ENCODE measurements at places on chromosomes 7 and 10.

DNA sequence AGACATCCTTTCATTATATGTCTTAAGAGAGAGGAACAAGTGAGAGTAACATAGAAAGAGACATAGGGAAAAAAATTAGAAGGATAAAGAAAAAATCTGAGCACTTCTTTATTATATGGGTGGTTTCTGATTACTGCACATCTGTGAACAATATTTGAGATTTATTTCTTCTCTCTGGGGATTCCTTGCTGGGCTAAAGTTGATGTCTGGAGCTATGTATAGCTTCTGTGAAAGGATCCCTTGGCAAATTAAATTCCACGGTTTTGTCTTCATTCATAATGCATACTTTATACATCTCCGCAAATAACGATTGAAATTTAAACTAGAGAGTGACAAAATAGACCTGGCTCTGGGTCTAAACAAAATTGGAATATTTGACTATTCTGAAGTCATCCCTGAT is 232.2 kb upstream of the CTBP2 start:
- no peak for DNase-seq

GRCh38 chr10:114195079-114195478 is 15.9 kb downstream of the TDRD1 start:
- DNase-seq, result no peak

- no peak for DNase-seq
Measured at GRCh38 chr7:46459942-46460341, 538.9 kb upstream of the IGFBP3 start.

DNA sequence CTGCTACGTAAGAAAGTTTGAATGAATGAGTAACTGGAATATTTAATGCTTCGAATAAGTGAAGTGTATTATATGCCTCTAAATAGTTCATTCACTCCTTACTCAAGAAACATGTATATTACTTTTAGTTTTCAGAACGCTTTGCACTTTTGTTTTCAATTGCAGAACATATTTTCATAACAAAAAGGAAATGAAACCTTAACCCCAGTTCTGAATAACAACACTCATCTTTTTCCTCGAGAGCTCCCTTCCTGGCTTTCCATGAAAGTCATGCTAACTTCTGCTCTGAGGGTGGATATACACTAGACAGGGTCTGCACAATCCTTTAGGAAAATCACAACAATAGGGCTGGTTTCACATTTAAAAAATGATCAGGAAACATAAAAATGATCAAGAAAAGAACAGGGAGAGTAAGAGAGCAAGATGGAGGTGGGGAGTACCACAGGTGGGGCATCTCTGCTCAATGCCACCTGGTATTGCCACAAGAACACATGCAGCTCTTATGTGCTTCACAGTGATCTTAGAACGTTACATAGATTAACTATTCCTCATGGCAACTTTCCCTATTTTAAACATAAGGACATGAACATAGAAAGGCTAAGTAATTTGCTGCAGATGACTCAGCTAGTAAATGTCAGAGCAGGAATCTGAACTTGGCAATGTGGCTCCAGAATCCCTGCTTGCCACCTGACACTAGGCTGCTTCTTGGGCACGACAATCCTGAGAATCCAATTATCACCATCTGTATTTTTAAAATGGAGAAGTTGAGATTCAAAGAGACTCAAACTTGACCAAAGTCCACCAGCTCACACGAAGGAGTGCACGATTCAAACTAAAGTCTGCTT is 219.5 kb upstream of the AOAH start:
- no peak for DNase-seq

DNA sequence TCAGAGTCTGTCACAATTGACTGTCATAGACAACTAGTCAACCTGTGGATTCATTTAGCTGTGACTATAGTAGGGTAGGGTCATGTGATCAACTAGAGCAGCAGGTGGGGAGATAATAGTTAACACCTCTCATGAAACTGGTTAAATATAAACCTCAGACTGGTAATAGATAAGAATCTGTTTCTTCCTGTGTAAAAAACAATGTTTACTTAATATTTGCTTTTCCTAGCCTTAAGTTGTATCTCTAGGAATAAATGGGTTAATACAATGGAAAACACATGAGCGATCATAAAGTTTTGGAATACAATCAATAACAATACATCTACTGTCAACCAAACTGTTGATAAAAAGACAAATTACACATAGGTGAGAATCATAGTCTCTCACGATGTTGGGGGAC is 43.4 kb upstream of the ITGB8 start:
- no peak for DNase-seq

- DNase-seq, result no peak
Measured at GRCh38 chr7:25288556-25289307, 60.4 kb upstream of the NPVF start.

- DNase-seq, result peak; percentile 50
Measured at GRCh38 chr10:97791824-97792721, 20.3 kb upstream of the SFRP5 start.

DNA sequence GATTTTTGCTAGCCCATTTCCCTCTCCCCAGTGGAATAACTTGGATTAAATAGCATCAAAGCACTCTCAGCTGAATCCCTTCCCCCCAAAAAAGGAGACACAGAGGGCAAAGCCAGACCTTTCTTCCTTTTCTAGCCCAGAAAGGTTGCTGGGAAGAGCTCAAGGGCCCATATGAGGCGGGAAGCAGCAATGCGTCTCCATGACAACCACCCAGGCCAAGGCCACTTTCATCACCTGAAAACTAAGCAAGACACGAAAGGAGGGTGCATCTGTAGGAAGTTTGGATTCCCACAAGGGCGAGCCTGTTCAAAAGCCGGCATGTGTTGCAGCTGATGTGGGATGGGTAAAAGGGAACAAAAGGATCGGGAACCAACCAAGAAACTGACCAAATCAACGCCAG is 229.1 kb downstream of the PLXNA4 start:
- DNase-seq, result no peak

- DNase-seq, result no peak
Measured at GRCh38 chr10:50388181-50388580, 136.9 kb upstream of the ASAH2 start.

DNA sequence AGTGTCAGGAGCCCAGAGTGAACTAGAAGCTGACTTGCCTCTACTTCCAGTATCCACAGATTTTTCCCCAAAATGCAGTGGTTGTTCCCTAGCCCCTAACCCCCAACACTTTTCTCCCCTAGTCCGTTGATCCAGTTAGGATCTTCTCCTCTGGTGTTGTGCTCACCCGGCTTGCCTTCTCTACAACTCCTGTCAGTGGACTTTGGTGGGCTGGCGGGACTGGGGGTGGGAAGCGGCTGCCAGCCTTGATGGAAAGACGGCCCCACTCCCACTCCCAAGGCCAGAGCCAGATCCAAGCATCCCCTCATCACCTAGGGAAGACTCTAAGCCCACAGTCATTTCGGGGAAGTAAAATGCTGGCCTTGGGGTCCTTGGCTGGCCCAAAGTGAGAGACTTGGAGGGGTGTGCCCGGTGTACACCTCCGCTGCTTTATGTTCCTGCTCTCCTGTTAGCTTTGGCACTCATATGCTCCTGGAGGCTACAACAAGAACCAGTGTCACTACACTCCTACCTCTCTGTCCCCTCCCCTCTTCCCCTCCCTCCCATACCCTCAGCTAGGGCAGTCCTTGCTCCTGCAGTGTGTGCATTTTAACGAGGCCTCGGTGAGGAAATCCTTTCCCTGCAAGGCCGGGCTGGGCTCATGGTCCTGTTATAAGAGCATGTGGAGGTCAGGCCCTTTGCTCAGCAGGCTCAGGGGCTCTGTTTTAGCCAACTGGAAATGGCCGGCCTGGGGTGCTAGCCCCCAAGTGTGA is 930 bp upstream of the HOXA10 start:
- DNase-seq, result no peak

- no peak for DNase-seq
Measured at GRCh38 chr10:69317626-69318105, 39.4 kb downstream of the HK1 start.

- no peak for DNase-seq
Measured at GRCh38 chr7:37421861-37422500, 26.7 kb downstream of the ELMO1 start.

- DNase-seq, result no peak
Measured at GRCh38 chr10:84818961-84819360, 490.6 kb downstream of the CCSER2 start.

GRCh38 chr10:22619101-22619500 is 95.3 kb downstream of the PIP4K2A start:
- no peak for DNase-seq

- DNase-seq, result no peak
Measured at GRCh38 chr10:21055339-21056135, 158.4 kb upstream of the NEBL start.

- no peak for DNase-seq
Measured at GRCh38 chr10:104735036-104735756, 94.1 kb downstream of the SORCS3 start.

- DNase-seq, result no peak
Measured at GRCh38 chr7:155484483-155485399, 26.8 kb downstream of the EN2 start.

DNA sequence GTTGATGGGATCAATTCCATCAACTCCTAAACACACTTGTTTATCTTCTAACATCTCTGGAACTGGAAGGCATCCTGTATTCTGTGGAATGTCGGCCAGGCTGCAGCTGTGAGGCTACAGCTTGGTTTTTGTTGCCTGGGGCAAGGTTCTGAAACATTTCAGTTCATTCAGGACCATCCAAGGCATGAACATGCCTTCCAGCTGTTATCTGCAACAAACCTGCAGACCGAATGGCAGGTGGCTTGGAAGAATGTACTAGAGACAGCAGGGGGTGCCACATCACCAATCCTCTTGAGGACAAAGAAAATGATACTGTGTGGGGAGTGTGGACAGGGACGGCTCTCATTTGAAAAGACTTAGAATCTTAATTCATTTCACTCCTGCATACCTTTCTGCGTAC is 12.4 kb downstream of the PAPOLB start:
- no peak for DNase-seq

DNA sequence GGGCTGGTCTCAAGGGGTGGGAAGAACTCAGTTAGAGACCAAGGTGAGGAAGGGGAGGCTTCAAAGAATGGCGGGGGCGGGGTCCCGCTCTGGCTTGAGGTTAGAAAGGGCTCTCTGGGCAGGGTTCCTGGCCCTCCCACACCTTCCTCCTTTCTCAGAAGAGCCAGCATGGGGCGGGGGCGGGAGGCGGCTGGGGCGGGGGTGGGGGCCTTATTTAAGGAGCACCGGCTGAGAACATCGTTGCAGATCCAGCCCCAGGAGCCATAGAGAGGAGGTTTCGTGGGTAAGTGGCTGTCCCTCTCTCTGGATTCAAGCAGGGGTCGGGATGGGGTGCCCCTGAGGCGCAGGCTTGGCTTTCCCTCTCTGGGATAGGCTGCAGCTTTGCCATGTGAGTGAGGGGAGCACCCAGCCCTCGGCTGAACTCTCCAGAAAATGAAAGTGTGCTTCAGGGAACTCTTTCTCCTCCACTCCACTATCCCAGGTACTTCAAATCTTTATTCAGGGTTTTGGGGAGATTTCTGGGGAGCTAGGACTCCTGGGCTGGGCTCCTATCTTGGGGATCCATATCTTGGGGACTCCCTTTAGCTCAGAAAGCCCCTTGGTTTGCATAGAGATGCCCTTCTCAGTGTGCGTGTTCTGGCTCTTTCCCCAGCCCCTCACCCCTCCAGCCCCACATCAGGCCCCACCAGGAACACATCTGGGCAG is 3.3 kb upstream of the CUEDC2 start:
- no peak for DNase-seq

GRCh38 chr7:155526225-155526624 is 20.1 kb downstream of the CNPY1 start:
- DNase-seq, result no peak

DNA sequence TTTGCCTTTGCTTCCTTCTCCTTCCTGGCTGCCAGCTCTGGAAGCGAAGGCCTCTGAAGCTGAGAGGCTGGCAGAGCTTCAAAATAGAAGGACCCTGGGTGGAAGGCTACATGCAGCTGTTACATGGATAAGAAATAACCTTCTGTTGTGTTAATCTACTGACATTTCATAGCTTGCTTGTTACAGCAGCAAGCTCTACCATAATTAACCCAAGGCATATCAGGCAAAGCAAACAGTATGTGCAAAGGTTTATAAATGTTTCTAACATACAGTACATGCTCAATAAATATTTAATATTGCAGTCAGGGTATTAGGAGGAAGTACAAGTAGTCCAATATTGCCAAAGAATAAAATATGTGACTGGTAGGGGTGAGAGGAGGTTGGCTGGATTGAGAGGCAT is 55.6 kb upstream of the MKLN1 start:
- no peak for DNase-seq

GRCh38 chr7:115851291-115851690 is 179.3 kb downstream of the TFEC start:
- no peak for DNase-seq

DNA sequence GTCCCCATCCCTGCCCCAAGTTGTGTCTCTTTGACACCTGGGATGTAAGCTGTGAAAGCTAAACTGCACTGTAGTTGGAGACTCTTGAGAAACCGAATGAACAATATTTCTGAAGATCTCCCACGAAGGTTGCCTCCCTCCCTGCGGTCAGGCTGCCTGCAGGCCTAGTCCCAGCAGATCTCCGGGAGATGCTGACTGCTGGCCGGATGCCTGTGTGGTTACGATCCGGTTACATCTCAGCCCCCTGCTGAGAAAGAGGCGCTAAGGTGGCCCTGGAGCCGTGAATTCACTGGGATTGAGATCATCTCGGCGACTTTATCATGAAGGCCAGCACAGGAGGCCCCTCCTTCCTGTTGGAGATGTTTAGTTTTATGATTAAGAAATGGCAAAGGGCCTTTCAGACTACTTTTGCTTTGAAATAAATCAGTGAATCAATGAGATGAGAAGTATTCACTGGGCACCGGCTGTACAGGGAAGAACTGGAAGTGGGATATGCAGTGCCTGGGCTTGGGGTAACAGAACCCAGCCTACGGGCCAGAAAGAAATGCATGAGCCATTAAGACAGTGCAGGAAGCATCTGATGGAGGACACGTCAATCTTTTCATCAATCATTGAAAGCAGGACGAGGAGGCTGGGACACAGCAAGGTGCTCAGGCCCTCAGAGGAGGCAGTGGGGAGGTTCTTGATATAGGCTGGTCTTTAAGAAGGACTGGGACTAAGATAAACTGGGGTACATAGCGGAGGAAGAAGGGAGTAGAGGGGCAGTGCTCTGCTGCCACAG is 177.6 kb downstream of the PRKAG2 start:
- no peak for DNase-seq

GRCh38 chr10:128217136-128217535 is 90.9 kb upstream of the MKI67 start:
- DNase-seq, result no peak

Data from stimulated activated CD4-positive, alpha-beta T cell treated with anti-CD3 and anti-CD28 coated beads, Interleukin-1b, Interleukin-23, amount 100 ng/mL, for 1 hour (primary cell).